Right cardiac atrium (tissue), 5 donors: ENCODE measurements at places on chromosomes 4 and X. TPM values are rescaled to one million over a fixed set of nuclear protein-coding genes. Genes with fewer than 3 reads are reported as not detected.

- DNase-seq, result no peak
Observed at GRCh38 chrX:142001934-142002333, 98.2 kb downstream of the MAGEC1 start.

DNA sequence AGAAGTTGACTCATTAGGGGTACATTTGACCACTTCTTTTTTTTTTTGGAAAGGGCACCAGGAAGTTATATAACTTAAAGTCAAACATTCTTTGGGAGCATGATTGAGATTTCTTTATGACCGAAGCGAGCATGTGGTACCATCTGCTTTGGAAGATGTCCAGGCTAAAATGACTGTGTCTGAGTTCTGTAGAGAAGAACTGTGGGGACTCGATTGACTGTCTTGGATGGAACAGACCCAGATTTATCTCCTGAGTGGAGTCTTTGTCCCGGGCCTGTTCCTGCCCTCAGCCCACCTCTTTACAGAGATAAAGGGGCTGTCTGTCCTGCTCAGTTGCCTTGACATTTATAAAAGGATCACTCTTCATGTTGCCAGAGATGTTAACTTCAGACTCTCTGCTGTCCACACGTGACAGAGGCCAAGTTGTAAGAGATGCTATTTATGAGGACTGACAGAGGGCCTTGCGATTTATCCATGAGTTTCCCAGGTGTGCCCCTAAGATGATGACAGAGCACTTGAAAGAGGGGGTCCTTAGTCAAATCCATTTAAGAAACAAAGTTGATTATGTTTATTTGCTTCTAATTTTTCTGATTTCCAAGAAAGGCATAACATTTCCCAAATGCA lies 16.8 kb downstream of the SMIM20 start:
- no peak for DNase-seq

- DNase-seq, result no peak
Observed at GRCh38 chrX:21741869-21742701, 15.8 kb downstream of the SMPX start.

DNA sequence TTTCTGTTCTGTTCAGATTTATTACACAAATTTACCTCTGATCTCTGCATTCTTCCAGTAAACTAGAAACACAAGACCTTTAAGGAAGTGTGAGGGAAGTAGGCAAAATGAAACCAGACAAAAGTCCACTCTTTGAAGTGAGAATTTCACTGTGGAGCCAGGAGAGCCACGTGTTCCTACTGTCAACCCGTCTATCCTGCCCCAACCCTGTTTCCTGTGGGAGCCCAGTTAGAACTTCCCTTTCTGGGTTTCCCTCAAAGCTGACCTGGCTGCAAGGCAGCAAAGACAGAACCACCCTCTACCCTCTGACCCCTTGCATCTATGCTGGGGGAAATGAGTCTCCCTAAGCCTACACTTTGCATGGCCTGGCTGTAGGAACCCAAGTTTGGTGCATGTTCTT lies 40.0 kb downstream of the TMEM144 start:
- DNase-seq, result no peak

- no peak for DNase-seq
Observed at GRCh38 chr4:181710143-181710542, 533.1 kb upstream of the TENM3 start.

DNA sequence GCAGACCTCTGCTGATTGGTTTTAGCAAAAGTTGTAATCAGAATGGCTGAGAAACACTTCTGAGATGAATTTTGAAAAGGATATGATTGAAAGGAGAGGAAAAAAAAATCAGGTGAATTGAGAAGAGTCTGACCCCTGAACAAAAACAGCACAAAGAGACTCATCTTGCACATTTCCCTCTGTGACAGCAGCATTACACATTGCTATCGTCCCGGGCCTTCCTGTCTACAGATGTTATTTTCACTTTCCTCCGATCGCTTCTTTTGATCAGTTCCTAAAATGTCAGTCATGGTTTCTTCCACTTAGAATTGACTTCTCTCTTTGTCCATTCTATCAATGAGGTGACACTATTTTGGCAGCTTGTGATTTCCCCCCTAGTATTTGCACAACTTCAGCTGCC lies 262.6 kb downstream of the GPC3 start:
- no peak for DNase-seq

- DNase-seq, result no peak
Observed at GRCh38 chrX:9730078-9730477, 35.6 kb downstream of the GPR143 start.

GRCh38 chrX:18956303-18957032 lies 27.4 kb downstream of the PHKA2 start:
- no peak for DNase-seq

DNA sequence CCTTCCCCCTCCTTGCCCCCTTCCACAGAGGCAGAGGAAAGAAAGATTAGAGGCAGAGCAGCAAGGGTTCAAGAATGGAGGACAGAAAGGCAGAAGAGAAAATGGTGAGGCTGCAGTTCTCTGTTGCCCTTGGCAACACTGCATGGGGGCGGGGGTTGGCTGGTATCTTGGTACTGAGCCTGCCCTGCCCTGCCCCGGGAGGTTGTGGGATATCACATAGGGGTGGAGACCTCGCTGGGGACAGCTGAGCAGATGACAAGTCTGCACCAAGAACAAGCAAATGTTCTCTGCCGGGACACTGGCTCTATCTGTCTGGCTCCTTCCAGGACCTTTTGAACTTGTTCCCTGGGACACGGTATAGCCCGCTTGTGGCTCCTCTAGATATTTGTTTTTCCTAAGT lies 39.8 kb downstream of the NHS start:
- DNase-seq, result peak; percentile 68

- DNase-seq, result no peak
Observed at GRCh38 chr4:3415471-3416141, 26.2 kb upstream of the HGFAC start.

GRCh38 chrX:46577221-46578005 lies 3.8 kb downstream of the CHST7 start:
- DNase-seq, result no peak

GRCh38 chr4:37392521-37393255 lies 148.1 kb downstream of the NWD2 start:
- DNase-seq, result peak; percentile 74

DNA sequence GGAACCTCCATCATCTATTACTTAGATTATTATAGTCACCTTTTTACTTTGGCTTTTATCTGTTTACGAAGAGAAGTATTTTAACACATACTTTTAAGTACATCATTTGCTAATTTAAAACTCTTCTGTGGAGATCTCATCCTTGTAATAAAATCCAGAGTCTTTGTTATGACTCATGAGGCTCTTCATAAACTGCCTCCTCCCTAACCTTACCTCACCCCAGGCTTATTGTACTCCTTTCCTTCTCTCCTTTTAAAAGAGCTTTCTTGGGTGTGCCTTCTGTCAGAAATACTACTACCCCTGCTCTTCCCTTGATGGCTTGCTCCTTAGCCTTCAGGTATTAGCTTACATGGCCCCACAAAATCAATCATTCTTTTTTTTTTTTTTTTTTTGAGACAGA lies 6.6 kb downstream of the ARL9 start:
- no peak for DNase-seq

SLC6A14 gene
- not detected for total RNA-seq

STATH gene
- not detected for total RNA-seq

GRIA2 gene
- not detected for total RNA-seq

PAGE2B gene
- not detected for total RNA-seq

ARX gene
- not detected for total RNA-seq
